ENCODE measurements at places on chromosomes 1 and 21.
A peak's percentile ranks its signal among the peaks of the same experiment; 100 is the strongest.

DNA sequence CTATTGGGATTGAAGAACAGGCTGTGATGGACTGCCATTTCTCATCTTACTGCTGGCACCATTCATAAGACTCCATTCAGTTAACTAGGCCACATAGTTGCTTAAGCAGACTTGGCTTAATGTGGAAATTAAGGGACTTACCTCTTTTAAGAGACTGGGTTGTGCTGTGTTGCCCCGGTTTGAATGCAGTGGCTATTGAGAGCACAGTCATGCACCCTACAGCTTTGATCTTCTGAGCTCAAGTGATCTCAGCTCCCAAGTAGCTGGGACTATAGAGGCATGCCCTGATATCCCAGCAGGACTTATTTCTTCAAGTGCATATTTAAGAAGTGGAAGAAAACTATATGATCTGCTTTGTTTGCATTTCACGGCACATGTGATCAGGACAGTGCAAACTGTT lies 181.1 kb downstream of the RASAL2 start:
- no peak for DNase-seq

DNA sequence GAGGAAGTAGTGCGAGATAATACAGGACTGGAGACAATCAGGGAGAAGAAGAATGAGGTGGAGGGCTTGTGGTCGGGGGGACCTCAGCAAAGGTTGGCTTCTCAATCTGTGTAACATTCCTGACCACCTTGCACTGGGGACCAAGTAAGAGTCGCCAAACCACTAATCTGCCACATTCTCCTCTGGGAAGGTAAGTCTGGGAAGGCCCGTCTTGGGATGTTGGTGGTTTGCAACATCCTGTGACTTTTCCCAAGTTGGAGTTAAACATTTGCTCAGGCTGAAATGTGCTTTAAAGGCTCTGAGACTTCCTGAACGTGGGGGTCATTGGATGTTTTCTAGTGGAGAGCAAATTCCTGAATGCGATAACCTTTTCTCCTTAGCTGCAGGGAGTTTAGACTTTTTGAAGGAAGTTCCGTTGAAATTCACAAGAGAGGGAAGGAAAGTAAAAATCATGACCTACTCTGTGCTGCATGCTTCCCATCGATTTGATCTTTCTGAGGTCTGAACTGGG lies 325.9 kb downstream of the RPS6KC1 start:
- no peak for DNase-seq

GRCh38 chr1:111769517-111770146 lies 13.9 kb downstream of the DDX20 start:
- DNase-seq = no peak

GRCh38 chr1:84379917-84380180 lies 18.4 kb upstream of the DNASE2B start:
- DNase-seq = no peak

GRCh38 chr21:35473496-35473895 lies 424.4 kb upstream of the RUNX1 start:
- no peak for DNase-seq

DNA sequence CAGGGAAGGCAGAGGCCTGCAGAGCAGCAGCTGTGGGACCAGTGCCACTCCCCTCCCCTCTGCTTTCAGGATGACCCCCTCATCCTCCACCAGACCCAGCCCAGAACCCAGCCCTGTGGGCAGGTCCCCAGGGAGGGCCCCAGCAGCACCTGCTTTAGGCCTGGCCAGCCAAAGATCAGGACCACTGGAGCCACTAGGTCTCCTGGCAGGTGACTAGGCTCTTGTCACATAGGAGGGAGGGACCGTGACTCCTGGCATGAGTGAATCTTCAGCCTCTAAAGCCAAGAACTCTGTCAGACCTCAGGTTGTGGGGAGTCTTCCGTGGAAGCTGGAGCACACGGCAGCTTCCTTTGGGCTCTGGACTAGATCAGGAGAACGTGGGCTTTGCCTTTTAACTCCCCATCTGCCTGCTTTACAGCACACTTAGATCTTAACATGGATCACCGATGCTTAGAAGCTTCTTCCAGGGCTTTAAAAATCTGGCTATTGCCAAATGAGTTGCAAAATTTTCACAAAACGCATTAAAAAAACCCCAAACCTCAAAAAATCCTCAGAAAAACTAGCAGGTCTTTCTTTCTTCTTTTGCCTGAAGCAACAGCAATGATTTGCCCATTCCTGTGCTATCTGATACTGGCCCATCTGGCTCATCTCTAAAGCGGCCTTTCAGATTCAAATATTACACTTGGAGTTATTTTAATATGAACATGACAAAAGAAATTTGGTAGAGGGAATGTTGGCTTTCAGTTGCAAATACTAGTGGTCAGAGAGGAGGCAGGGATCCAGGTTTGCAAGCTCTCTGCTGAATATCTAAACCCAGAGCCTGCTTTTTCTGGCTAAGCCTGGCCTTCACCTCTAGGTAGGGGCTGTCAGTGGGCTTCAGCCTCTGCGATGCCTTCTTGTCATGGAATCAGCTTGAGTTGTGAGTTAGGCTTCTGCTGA lies 235.2 kb downstream of the SDCCAG8 start:
- DNase-seq = no peak

DNA sequence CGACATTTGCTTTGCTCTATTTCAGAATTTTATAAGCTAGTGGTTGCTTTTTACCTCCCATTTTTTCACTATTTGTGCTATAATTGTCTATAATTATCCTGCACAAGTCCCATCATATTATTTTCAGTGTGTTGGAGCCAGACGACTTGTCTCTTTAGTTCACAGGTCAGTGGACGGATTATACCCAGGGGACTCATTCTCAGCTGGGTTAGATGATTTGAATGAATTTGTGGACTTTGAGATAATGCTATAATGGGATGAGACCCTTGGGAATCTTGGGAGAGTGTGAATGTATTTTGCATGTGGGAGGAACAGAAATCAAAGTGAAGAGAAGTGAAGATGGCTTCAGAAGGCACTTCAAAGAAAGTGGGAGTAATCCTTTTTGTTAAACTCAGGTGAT lies 31.5 kb upstream of the KCNK1 start:
- no peak for DNase-seq

DNA sequence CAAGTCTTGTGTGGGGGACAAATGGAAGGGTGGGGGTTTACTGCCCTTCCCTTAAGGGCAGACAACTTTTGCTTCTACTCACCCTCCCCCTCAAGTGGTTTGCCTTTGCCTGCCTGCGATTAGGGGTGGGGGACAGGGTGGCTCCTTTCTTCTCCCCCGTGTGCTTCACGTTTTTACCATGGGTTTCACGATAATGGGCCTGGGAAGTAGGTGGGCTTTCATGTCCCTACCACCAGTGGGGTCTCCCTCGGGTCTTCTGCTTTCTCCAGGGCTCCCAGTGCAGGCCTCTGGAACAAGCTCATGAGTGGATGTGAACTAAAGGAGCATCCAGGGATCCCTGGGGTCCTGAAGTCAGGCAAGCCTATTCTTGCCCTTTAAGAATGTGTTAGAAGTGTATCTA lies 21.6 kb downstream of the UTP25 start:
- DNase-seq = no peak

GRCh38 chr21:28261298-28261697 lies 731.4 kb downstream of the LTN1 start:
- DNase-seq = no peak

GRCh38 chr1:43348809-43349593 lies 9.8 kb upstream of the CDC20 start:
- peak; percentile 86 for DNase-seq

- no peak for DNase-seq
Observed at GRCh38 chr1:100476735-100477290, 61.1 kb upstream of the GPR88 start.

GRCh38 chr1:91568261-91568660 lies 67.6 kb downstream of the CDC7 start:
- no peak for DNase-seq

DNA sequence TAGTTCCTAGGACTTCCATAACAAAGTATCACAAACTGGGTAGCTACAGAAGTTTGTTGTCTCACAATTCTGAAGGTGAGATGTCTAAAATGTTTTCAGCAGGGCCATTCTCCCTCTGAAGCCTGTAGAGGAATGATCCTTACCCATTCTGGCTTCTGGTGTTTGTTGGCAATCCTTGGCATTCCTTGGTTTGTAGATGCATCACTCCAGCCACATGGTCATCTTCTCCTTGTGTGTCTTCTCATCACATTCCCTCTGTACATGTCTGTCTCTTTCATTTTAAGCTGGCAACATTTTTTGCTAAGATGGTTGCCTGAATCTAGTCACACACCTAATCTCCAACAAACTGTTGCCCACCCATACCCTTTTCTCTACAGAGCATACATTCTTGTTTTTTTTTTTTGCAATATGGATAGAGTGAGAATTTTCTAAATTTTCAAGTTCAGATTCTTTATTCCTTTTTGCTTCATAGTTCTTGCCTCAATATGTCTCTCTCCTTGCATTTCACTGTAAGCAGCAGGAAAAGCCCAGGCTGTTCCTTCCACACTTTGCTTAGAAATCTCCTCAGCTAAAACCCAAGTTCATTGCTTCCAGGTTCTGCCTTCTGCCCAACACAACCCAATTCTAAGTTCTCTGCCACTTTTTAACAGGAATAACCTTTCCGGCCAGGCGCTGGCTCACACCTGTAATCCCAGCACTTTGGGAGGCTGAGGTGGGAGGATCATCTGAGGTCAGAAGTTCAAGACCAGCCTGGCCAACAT lies 18.3 kb downstream of the ZBED6 start:
- DNase-seq = no peak

DNA sequence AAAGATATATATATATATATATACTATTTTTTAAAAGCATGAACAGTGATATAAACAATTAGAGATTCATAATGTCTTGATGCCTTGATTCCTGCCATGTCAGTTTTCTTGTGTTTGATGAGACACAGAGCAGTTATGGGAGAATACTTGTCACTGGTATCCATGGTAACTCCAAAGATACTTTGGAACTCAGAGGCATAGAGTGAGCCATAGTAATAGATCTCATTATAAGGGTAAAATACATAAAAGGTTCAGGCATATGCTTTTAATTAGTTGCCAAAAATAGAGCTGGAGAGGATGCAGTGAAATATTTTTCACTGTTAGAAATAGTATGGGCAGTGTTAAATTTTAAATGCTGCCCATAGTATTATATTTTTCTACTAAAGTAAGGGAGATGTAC lies 134.1 kb downstream of the SYT14 start:
- no peak for DNase-seq

- no peak for DNase-seq
Observed at GRCh38 chr1:111412839-111413238, 14.7 kb downstream of the OVGP1 start.

DNA sequence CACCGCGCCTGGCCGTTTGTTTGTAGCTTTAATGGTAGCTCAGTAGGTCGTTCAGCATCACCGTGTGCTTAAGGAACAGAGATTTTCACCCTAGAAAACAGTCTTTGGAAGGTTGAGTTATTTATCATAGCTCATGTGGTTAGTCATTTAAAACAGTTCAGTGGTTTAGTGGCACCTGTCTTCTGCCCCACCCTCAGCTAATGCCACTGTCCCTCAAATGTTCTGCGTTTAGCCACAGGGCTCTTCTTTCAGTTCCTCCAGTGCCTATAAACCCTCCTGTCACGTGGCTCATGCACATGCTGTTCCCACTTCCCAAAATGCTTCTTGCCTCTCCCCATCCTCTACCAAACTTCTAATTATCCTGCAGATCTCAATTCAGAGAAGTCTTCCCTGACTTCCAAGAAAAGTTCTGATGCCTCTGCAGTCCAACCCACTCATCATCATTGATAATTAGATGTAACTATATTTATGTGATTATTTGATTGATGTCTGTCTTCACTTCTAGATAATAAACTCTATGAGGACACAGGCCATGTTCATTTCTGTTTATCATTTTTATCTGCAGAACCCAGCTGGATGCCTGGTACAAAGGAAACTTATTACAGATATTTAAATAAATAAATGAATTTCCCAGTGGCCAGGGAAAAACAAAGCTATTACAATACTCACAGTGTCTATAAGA lies 14.4 kb upstream of the DIPK1A start:
- no peak for DNase-seq

- DNase-seq = no peak
Observed at GRCh38 chr1:93262645-93263044, 82.1 kb downstream of the CCDC18 start.

- DNase-seq = no peak
Observed at GRCh38 chr1:233078396-233078795, 128.0 kb downstream of the NTPCR start.

- no peak for DNase-seq
Observed at GRCh38 chr1:53731043-53731600, 7.8 kb downstream of the GLIS1 start.

- no peak for DNase-seq
Observed at GRCh38 chr21:20445971-20446370, 552.2 kb upstream of the NCAM2 start.

DNA sequence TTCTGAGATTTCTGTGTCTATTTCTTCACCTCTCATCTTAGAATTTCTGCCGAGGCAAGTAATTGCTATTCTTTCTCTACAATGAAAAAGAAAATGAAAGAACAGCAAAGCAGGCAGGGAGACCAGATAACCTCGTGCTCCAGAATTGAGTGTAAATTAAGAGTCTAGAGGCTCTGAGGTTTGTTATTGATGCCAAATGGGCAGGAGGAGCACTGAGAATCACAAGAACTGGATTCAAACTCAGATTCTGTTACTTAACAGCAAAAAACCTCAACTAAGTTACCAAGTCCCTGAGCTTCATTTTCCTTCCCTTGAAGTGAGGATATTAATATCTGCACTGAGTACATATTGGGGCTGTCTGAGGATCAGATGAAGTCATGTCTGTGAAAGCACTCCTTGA lies 5.5 kb upstream of the DDR2 start:
- no peak for DNase-seq

GRCh38 chr1:46368791-46369190 lies 25.3 kb upstream of the FAAH start:
- no peak for DNase-seq

DNA sequence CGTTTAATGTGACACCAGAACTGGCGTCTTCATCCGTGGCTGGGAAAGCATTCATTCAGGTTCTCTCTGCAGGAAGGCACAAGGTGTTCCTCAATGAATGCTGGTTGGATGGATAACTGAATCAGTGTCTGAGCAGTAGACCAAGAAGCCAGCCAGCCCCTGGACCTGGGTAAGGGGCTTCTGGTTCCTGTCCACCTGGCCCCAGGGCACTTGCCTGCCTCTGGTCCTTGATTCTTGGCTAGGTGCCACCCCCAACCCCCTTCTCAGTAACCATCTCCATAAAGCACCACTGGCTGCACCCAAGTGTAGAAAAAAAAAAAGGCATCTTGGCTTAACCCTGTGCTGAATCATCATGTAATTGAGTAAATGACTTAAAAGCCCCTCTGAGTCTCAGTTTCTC lies 59.1 kb downstream of the KCND3 start:
- DNase-seq = no peak

GRCh38 chr1:244634546-244634945 lies 18.4 kb upstream of the DESI2 start:
- no peak for DNase-seq

DNA sequence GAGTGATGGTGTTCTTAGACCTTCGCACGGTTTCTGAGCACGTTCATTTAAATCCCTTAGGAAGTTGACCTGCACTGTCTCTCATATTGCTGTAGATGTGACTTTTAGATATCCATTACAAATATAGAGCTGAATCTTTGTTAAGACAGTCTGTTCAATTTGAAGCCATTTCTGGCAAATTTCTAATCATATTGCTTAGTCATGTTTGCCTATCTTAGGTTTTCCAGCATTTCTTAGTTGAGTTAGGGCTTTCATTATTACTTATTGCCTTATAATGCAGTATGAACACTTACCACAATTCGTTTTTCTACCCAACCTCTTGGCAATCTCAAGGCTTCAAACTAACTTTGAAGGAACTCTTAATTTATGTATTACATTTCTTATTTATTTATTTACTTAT lies 78.5 kb upstream of the PGD start:
- DNase-seq = no peak

- DNase-seq = no peak
Observed at GRCh38 chr1:61910035-61910434, 167.8 kb downstream of the PATJ start.
